ENCODE measurements at places on chromosomes 3 and 15. TPM values are rescaled to one million over a fixed set of nuclear protein-coding genes. Genes with fewer than 3 reads are reported as not detected.

SEMA7A gene
- total RNA-seq = 5.2 TPM

DNA sequence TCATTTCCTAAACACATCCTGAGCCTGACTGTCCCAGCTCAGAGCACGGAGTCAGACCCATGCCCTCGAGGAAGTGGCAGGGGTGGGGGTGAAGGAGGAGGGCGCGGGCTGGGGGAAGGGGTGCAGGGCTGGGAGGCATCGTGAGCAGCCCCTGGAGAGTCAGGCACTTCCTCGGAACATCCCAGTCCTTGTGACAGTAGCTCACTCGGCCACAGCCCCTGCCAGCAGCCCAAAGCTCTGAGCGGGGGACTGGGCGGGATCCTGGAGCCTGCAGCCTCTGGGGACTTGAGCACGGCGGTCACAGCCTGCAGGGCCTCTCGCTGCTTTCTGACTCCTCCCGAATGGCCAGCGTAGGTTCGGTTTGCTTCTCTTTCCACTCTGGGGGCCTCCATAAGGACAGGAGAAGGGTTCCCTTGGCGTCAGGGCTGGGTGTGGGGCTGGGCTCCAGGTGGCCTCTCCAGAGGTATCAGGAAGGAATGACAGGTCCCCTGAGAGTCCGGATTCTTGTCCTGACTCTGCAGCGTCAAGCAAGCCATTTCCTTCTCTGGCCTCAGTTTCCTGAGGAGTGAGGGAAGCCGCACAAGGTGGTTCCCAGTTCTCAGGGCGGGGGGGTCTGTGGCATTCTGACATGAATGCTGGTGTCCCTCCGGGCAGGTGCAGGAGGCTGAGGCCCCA is 20.9 kb downstream of the PSTPIP1 start:
- no peak overlapping the region for H3K4me3 ChIP-seq
- no peaks in the 10 kb centered on the region for H3K36me3 ChIP-seq
- no peaks in the 10 kb centered on the region for H3K27me3 ChIP-seq
- no peak for DNase-seq
- peaks cover 7% of the 10 kb centered on the region for H3K4me1 ChIP-seq

DNA sequence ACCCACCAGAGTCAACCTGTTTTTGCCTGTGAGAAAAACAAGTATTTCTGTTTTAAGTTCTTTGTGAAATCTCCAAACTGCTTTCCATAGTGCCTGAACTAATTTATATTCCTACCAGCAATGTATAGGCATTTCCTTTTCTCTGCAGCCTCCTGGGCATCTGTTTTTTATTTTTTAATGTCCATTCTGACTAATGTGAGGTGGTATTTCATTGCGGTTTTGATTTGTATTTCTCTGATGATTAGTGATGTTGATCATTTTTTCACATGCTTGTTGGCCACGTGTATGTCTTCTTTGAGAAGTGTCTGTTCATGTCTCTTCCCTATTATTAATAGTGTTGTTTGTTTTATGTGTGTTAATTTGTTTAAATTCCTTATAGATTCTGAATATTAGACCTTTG is 820.5 kb downstream of the MCTP2 start:
- no peak for DNase-seq
- no peak overlapping the region for H3K4me3 ChIP-seq
- H3K36me3 ChIP-seq = no peaks in the 10 kb centered on the region
- no peaks in the 10 kb centered on the region for H3K4me1 ChIP-seq
- no peak overlapping the region for H3K27ac ChIP-seq

DNA sequence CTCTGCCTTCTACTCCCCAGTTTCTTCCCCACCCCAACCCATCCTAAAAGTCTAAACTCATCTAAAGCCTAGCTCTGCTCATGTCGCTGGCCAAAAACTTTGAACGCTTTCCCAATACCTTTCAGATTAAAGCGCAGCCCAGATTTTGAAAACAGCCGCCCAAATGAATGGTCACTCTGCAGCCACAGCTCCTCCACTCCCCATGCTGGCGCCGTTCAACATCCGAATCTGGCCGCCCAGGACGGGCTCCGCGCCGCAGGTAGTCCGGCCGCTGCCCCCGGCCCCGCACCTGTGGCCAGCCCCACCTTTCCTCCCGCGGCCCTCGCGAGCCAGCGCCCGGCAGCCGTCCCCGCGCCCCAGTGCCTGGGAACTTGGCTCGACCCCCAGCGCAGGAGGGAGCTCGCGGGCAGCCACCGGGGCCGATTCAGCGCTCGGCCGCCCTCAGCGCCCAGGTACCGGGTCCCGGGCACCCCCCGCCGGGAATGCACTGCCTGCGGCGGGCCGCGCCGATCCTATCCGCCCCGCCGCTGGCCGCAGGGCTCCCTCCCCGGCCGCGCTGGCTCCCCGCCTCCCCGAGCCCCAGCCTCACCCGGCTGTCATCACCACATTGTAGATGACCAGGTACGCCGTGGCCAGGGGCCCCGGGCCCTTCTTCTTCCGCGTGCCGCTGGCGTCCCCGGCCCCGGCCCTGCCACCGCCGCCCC is 417 bp downstream of the HACD2 start:
- peaks cover 19% of the 10 kb centered on the region for H3K36me3 ChIP-seq
- H3K27ac ChIP-seq = no peak overlapping the region
- H3K4me3 ChIP-seq = peak overlapping the region; percentile 65
- H3K4me1 ChIP-seq = peaks cover 26% of the 10 kb centered on the region
- DNase-seq = no peak
- no peaks in the 10 kb centered on the region for H3K27me3 ChIP-seq

DNA sequence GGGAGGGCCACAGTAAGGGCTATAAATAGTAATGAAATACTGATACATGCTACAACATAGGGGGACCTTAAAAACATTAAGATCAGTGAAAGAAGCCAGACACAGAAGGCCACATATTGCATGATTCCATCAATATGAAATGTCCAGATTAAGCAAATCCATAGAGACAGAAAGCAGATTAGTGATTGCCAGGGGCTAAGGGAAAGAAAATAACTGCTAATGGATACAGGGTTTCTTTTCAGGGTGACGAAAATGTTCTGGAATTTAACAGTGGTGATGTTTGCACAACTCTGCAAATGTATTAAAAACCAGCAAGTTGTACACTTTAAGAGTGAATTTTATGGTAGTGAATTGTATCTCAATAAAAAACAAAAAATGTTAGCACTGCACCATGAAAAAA is 37.0 kb downstream of the PIK3R4 start:
- DNase-seq = no peak
- no peaks in the 10 kb centered on the region for H3K4me1 ChIP-seq
- no peak overlapping the region for H3K4me3 ChIP-seq
- peaks cover 23% of the 10 kb centered on the region for H3K36me3 ChIP-seq

DNA sequence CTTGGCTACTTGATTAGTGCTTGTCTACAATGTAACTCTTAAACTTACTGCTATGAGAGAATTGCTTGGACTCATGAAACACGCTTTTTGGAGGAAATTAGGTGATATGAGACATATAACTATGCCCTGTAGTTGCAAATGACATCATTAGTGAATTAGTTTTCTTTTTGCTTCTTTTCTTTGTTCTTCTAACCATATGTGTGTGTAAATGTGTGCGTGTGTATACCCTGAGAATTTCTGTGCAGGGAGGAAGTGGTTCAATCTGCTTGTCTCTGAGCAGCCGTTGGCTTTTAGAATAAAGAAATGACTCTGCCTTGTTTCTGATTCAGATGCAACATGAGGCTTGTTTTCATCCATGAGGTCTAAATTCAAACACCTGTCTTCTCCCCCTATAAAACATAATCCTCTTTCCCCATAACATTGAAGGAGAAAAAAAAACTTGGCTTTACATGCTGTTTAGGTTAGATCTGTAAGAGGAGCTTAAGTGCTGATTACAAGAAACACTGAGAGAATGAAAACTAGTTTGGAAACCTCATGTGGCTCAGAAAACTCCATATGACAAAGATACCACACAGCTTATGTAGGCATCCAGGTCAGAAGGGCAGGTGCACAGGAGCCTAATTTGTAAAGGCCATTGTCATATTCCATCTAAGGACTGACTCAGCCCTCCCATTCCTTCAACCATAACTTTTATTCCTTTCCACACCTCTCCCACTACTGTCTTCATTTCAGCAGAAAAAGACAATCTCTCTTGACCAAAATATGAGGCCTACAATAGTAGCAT is 30.5 kb upstream of the BLM start:
- DNase-seq = no peak
- H3K27me3 ChIP-seq = no peaks in the 10 kb centered on the region
- no peak overlapping the region for H3K4me3 ChIP-seq
- H3K27ac ChIP-seq = peak overlapping the region; percentile 12
